ENCODE measurements at places on chromosomes 1 and 21. TPM values are rescaled to one million over a fixed set of nuclear protein-coding genes. Genes with fewer than 3 reads are reported as not detected.

CFHR5 gene
- not detected for total RNA-seq

VWA5B1 gene
- not detected for total RNA-seq

SPRR4 gene
- total RNA-seq: not detected

FCRL5 gene
- not detected for total RNA-seq

FAM72B gene
- 6.3 TPM for total RNA-seq

CFAP141 gene
- not detected for total RNA-seq

GRCh38 chr1:180252638-180253536, 22.8 kb downstream of the LHX4 start:
- DNase-seq: peak; percentile 62

DNA sequence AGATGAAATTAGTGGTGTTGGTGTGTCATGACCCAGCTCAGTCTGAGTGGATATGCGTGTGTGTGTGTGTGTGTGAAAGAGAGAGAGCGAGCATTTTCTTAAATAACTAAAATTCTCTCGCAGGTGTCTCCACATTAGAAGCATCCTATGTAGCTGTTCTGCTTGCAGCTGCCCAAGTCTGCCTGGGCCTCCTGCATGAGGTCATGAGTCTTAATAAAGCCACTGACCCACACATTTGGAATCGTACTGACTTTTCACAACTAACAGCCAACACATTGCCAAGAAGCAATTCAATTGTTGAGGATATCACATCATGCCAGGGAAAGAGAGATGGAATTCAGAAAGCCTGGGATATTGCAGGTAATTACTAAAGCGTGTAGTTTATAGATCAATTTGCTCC, 238.2 kb upstream of the AJAP1 start:
- DNase-seq: no peak

- DNase-seq: no peak
Observed at GRCh38 chr1:204617256-204618147, 68.0 kb downstream of the LRRN2 start.

GRCh38 chr1:155062151-155062686, 1.3 kb upstream of the EFNA4 start:
- no peak for DNase-seq

- peak; percentile 9 for DNase-seq
Observed at GRCh38 chr21:36162631-36163030, 6.0 kb downstream of the DOP1B start.

DNA sequence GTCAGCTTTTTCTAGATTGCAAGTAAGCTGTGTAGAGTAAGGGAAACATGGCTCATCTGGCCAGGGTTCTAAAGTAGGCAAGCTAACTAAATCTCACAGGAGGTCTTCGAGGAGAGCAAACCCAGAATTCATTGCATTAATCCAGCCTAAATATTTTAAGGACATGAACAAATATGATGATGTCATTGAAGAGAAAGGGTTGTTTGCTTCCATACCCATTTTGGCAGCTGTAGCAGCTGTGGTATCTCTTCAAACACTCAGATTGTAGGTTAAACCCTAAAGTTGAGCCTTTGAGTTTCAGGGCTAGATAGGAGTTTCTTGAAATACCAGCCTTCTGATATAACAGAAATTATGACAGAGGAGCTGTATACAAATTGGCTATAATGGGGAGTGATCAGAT, 200.5 kb upstream of the C1orf105 start:
- peak; percentile 24 for DNase-seq

DNA sequence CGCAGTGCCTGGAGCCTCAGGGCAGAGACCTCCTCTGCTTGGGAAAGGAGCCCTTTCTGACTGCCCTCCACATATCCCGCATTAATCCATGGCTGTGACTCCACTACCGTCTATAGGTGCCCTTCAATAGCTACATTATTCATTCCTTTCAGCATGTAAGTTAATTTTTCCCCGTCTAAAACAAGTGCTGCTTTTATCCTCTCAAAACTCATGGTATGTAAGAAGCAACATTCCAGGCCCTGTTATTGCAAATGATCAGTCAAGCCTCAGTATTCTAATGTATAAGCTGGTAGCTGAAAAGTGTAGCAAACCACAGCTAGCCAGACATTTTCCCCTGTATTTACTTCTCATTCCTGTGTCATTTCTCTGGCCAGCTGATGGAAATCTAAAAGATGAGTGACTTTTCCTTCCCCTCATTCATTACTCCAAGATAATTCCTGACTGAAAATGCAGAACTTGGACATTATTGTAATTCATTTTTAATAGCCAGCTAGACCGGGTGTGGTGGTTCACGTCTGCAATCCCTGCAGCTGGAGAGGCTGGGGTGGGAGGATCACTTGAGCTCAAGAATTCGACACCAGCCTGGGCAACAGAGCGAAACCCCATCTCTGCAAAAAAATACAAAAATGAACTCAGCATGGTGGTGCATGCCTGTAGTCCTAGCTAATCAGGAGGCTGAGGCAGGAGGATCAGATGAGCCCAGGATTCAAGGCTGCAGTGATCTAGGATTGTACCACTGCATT, 88.5 kb upstream of the SOD1 start:
- no peak for DNase-seq

DNA sequence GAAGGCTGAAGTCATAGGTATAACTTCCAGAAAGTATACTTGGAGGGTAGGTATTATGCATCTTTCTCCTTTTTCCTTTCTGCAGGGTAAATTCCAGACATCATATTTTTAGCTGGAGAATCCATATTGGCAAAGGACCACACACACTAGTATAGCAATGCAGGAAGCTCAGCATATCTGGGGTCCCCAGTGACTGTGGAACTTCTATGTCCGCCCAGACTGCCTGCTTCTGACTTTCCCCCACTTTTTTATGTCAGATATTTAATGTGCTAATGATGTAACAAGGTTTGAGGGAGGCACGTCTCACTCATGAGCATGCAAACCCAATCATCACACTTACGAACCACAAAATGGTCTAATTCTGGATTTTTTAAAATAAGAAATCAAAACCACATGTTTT, 90.4 kb downstream of the BACH1 start:
- DNase-seq: no peak

GRCh38 chr1:11151826-11152612, 37.1 kb upstream of the ANGPTL7 start:
- DNase-seq: peak; percentile 53

- DNase-seq: no peak
Observed at GRCh38 chr1:175841738-175842187, 98.4 kb upstream of the TNR start.

GRCh38 chr1:29211086-29212030, 19.4 kb downstream of the MECR start:
- peak; percentile 75 for DNase-seq

DNA sequence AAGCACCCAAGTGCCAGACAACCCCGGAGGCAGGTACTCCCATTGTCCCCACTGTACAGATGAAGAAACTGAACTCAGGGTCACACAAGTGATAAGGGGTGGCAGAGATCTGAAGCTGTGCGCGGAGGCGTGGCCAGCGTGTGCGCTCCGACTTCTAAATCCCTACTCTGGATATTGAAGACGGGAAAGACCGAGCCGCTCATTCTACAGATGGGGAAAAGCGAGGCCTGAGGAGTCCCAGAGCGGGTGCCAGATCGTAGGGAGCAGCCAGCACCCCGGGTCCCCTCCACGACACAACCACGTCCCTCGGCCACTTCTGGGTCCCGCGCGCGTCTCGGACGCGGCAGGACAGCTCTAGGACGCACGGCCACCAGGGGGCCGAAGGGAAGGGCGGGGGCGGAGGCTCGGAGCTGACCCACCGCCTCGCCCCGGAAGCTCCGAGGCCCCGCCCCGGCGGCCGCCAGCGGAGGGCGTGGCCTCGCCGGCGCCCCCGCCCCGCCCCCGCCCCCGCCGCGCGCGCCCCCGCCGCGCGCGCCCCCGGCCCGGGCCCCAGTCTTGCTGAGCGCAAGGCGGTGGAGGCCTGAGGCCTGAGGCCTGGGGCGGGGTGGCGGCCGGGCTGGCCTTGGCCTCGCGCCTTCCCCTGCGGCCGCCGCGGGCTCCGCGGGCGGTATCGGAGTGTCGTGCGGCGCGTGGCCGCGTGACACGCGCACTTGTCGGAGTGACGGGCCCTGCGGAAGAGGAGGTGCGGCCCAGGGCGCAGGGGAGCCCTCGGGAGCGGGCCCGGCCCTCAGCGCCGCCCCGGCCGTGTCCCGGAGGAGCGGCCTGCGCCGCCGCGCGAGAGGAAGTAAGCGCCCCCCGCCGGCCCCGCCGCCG, at the start of gene H6PD:
Gene H6PD, plus strand, starts transcription at position 552 of the 873 bp plus-strand sequence. CDS start 10,161 bp downstream, outside the sequence.
- peak; percentile 79 for DNase-seq

DNA sequence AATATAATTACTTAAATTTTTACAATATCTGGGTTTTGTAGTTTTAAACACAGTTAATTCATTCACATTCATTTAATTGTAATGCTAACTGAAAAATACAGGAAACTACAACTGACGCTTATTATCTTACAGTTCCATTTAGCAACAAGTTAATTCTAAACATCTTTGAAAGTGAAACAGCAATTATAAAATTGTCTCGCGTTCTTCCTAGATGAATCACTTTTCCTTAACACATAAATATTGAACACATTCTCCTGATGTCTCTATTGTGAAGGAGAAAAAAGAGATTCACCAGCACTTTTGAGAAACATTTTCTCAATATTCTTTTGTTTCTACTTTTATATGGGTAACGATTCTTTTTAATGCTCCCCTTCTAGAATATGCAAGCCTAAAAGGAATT, 6.4 kb downstream of the PTGFR start:
- peak; percentile 16 for DNase-seq

GRCh38 chr1:15417059-15417934, 7.6 kb downstream of the EFHD2 start:
- peak; percentile 55 for DNase-seq

- DNase-seq: peak; percentile 59
Observed at GRCh38 chr1:14304381-14304865, 294.1 kb upstream of the KAZN start.

DNA sequence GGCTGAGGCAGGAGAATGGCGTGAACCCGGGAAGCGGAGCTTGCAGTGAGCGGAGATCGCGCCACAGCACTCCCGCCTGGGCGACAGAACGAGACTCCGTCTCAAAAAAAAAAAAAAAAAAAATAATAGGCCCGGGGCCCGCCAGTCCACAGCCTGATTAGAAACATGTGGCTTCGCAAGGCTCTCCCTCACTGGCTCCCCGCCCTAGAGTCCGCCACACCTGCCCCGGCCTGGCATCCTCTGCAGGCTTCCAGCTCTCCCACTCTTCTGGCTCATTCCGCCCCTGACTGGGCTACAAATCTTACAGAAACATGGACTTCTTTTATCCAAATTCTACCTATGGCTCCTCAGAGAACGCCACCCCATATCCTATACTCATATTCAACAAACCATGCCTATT, 32.4 kb downstream of the PGBD5 start:
- no peak for DNase-seq

- peak; percentile 43 for DNase-seq
Observed at GRCh38 chr1:115158181-115158580, 68.9 kb upstream of the TSPAN2 start.

DNA sequence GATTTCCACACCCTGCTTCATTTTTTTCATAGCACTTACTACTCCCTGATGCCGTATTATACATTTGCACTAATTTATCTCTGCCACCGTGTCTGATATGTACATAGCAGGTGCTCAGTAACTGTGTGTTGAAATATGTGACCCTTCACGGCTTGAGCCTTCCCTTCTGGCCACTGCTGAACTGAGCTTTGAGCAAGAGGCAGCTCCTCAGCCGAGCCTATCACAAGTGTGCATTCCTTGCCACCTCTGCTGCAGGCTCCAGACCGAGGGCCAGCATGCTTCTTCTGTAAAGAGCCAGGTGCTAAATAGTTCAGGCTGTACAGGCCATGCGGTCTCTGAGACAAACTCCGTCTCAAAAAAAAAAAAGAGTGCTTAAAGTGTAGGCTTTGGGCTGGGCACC, 22.6 kb downstream of the PLEKHM2 start:
- no peak for DNase-seq

DNA sequence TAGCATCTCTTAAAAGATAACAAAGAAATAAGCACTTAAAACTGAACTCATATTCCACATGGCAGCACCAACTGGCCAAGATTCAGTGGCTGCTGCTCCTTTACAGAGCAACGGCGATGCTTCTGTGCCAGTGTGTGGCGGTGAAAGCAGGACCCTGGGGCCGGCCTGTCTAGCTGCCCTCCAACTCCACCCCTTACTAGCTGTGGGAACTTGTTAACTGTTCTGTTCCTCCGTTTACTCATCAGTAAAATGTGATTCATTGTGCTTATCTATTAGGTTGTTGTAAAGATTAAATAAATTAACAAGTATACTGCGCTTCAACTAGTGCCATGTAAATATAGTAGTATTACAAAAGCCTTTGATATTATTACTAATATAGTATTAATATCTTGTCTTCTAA, 133.2 kb downstream of the GDAP2 start:
- no peak for DNase-seq

GRCh38 chr1:44305962-44306422, 49.1 kb downstream of the ERI3 start:
- DNase-seq: no peak

DNA sequence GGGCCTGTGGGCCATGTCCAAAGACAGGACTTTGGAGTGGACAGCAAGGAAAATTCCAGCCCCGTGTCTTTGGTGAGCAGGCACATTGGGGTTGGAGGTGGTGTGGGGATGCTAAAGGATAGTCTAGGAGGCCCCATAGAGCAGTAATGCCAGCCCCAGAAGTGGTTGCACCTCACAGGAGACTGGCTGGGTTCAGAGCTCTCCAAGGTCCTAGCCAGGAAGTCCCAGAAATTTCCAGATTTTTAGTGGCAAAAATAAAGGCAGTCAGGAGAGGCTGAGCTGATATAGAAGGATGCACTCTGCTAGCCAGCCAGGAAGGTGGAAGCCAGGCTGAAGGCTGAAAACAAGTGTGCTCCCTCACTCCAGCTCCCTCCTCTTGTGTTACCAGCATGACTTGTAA, 144.0 kb upstream of the KCND3 start:
- no peak for DNase-seq

GRCh38 chr1:21799730-21800129, 12.3 kb upstream of the LDLRAD2 start:
- no peak for DNase-seq
